Fibroblast of upper back skin (primary cell): ENCODE measurements at places on chromosomes 7 and 10.
A peak's percentile ranks its signal among the peaks of the same experiment; 100 is the strongest.

DNA sequence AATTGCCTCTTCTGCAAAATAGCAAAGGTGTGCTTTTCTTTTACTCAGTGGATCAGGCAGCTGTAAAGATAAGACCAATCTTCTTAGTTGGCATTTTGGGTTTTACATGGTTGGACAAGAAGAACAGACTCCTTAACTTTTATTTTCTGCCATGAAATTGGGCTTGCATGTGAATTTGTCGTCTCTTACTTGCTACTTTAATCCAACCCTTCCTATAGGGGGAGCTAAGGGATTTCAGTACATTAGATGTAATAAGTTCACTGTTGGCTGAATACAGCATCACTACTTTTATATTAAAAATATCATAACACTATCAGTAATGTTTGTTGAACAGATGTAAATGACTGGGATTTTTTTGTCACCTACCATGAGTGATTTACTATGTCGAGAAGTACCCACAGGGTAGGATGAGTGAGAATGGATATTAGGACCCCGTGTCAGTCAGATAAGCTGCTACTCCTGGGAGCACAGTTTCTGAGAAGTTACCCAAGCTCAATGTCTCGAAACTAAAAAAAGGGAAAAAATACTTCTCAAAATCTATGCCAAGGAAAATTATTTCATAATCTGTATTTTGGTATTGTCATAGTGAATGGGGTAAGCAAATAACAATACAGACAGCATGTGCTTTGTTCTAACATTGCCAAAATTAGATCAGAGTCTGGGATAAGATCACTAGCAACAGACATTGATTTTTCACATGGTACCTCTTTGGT, 127.4 kb upstream of the AGR3 start:
- peak; percentile 34 for DNase-seq

- DNase-seq = peak; percentile 53
Observed at GRCh38 chr7:77542409-77542808, 5.3 kb downstream of the PTPN12 start.

GRCh38 chr10:505419-505818, 184.0 kb downstream of the DIP2C start:
- DNase-seq = no peak

GRCh38 chr7:99111591-99111990, 32.3 kb downstream of the SMURF1 start:
- no peak for DNase-seq

- DNase-seq = no peak
Observed at GRCh38 chr7:126398851-126399529, 853.8 kb downstream of the GRM8 start.

DNA sequence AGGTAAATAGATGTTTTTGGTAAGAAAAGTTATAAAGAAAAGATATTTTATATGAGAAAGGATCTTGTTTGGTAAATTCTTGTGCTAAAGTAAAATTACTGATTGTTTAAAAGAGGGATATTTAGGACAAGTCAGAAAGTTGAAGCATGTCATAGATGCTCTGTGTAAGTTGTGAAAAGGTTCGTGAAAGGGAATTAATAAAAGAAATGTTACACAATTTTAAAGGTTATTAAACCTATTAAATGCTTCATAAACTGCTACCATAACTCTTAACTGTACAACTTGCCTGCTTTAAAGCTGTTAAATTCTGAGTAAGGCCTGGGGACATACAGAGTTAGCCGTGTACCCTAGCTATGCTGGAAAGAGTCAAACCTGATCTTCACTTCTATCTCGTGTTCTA, 634.1 kb downstream of the ACTR3B start:
- no peak for DNase-seq

GRCh38 chr7:132817949-132818348, 241.7 kb upstream of the PLXNA4 start:
- DNase-seq = peak; percentile 23

GRCh38 chr7:24821045-24821753, 63.9 kb upstream of the GSDME start:
- peak; percentile 90 for DNase-seq

GRCh38 chr7:108448584-108449505, 7.4 kb downstream of the NRCAM start:
- DNase-seq = no peak

GRCh38 chr10:14554491-14555205, 220.0 kb downstream of the FAM107B start:
- DNase-seq = no peak

DNA sequence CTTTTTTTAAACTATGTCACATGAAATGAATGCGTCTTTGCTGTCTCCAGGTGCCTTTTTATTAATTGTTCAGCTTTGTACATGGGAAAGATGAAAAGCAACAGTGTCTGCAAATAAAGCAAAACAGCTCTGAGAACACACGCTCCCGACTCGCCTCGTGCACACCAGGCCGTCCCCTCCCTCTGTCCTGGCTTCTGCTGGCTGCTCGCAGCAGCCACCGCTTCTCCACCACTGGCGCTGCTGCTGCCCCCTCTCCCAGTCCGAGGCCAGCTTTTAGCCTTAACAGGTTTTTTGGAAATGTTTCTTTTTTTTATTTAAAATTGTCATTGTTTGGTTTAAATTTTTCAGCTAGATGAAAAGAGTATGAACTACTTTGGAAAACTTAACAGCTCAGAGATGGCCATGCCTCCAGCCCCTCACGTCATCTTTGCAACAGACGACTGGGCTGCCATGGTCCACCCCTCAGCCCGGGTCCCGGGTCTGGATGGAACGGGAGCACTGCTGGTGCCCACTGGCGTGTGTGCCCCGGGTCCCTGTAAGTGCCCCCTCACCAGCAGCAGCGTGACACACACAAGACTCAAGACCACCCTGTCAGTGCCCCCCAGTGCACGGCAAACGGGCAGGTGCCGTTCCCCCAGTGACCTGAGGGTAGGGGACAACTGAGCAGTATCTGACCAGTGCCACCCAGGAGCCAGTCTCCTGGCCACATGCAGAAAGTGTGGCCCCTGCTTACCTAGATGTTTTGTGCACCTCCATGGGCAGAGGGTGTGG, 415.6 kb upstream of the FOXK1 start:
- no peak for DNase-seq

GRCh38 chr10:89414879-89415821, 782 bp downstream of the IFIT5 start:
- DNase-seq = peak; percentile 15

DNA sequence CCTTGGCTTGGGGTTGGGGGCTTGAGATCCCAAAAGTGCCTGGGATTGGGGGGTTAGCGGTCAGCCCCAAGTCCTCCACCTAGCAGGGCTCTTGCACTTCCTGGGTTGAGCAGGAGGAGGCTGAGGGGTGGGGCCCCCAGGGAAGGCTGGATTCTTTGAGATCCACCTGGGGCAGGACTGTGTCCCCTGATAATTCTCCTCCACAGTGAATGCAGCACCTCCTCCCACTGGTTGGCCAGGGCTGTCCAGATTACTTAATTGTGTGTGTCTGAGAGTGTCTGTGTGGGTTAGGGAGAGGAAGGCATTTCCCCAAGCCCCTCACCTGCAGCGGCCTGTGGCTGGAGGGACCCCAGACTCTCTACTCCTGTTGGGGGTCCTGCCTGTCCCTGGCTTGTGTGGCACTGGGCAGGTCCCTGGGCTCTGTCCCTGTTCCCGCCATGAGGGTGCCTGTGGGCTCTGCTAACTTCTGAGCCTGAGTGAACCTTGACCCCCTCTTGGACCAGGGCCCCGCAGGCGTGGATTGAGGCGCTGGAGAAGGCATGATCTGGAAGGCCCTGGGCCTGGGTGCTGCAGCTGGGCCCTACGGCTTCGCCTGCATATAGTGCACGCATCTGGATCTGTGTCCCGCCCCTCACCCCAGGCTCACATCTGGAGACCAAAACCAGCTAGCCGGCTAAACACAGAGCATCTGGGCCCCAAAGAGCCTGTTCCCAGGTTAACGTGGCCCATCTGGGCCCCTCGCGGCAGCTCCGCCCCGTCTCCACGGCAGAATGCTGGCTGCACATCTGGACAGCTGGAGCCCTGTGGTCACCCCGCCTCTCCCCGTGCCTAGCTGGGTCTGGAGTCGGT, 10.4 kb downstream of the TMEM270 start:
- DNase-seq = no peak

- peak; percentile 31 for DNase-seq
Observed at GRCh38 chr7:45384499-45384898, 189.7 kb upstream of the ADCY1 start.
